CD8-positive, alpha-beta T cell (primary cell): ENCODE measurements at places on chromosomes 3 and 15. TPM values are rescaled to one million over a fixed set of nuclear protein-coding genes. Genes with fewer than 3 reads are reported as not detected.

The CILP gene
- total RNA-seq, result 0.25 TPM

The ZPLD1 gene
- not detected for total RNA-seq

The ATP13A5 gene
- total RNA-seq, result not detected

The GASK1A gene
- total RNA-seq, result not detected

- no peak for DNase-seq
Measured at GRCh38 chr3:119221779-119222320, 18.8 kb downstream of the B4GALT4 start.

DNA sequence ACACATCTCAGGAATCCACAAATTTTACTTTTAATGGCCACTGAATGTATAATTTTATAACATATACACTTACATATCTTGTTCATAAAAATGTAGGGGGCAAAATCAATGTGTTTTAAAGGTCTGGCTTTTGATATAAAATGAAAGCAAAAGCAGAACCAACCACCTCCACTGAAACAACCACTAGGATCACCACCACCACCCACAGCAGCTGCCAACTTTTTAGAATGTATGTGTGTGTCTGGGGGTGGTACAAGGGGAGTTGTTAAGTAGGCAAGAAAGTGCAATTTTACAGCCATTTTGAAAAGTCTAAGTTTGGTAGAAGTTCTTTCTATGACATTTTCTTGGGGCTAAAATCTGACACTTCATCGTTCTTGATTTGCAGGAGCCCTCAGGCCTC is 44.0 kb downstream of the OTOL1 start:
- no peak for DNase-seq

DNA sequence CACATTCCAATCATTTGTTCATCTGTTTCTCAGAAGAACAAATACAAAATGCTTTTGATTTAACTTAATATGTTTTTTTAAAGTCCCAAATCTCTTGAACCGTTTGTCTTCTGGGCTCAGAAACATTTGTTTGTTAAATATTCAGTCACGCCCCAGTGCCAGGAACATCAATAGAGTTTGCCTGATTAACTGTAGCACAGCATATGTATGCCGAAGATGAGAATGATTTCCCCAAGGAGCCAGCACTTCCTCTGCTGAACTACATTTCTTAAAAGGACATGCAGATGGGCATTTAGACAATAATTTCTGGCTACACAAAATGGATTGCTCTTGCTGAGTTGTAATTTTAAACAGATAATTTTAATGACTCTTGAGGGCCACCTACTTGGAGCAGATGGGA is 191.6 kb upstream of the FAM3D start:
- DNase-seq, result no peak

GRCh38 chr3:24323272-24323671 is 171.4 kb downstream of the THRB start:
- no peak for DNase-seq

DNA sequence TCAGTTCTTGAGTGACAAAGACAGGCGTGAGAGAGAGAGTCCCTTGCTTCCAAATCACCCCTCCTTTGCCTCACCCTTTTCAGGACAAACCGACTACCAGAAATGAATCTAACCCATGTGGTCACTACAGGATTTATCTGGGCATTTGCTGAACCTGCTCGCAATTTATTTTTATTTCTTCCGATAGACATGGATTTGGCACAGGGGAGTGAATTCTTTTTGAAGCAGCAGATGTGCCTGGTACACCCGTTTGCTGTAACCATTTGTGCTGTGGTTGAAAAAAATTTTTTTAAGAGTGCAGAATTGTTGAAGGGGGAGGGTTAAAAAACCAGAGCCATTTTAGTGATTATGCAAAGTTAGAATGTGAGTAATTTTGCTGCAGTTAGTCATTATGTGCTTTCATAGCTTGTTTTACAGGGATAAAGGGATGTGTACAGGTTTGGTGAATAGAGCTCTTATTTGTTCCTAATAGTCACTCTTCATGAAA is 442.0 kb downstream of the LPP start:
- DNase-seq, result no peak

DNA sequence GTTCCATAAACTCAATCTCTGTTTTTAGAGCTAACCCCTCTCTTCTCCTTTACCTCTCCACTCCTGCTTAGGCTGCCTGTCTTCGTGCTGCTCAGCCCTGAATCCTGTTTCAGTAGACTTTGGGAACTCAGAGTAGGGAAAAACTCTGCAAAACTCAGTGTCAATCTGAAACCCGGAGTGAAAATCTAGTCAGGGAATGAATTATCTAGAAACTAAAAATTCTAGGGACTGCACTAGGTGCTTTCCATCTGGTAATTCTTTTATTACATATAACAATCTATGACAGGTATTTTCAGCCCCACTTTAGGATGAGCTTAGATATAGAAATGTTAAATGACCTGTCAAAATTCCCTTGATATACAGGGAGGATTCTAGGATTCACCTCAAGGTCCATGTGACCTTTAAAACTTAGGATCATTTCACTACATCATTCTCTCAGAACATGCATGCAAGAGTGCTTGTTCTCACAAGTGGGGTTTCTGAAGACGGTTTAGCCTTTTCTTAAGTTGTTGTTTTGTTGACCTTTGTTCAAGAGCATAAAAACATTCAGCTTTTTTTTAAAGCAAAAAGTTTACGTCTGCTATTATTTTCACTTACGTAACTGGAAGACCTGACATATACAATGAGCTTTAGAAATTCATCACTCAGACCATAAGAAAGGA is 108.2 kb upstream of the MBNL1 start:
- no peak for DNase-seq

DNA sequence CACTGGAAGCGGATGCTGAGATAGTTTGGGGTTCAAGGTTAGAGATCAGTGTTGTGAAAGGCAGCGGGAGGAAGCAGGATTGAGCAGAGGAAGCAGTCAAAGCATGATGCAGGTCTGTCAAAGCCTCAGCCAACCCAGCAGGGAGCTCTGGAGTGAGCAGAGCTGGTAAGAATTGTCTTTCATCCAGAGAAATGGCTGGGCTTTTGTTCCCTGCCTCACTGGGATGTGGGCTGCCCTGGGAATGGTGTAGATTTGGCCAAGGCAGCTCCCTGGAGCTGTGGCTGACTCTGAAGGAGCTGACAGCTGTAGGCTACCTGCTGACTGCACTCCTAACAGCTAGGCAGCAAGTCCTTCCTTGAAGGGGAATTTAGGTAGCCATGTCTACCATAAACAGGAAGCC is 61.9 kb upstream of the STXBP5L start:
- DNase-seq, result no peak

GRCh38 chr3:133954717-133955360 is 59.2 kb upstream of the RAB6B start:
- DNase-seq, result no peak
